ENCODE measurements at places on chromosomes 5 and 9. TPM values are rescaled to one million over a fixed set of nuclear protein-coding genes. Genes with fewer than 3 reads are reported as not detected.

SLC34A1 gene
- total RNA-seq, result not detected

TAF1L gene
- total RNA-seq, result under 0.01 TPM

NEUROG1 gene
- total RNA-seq, result not detected

DNA sequence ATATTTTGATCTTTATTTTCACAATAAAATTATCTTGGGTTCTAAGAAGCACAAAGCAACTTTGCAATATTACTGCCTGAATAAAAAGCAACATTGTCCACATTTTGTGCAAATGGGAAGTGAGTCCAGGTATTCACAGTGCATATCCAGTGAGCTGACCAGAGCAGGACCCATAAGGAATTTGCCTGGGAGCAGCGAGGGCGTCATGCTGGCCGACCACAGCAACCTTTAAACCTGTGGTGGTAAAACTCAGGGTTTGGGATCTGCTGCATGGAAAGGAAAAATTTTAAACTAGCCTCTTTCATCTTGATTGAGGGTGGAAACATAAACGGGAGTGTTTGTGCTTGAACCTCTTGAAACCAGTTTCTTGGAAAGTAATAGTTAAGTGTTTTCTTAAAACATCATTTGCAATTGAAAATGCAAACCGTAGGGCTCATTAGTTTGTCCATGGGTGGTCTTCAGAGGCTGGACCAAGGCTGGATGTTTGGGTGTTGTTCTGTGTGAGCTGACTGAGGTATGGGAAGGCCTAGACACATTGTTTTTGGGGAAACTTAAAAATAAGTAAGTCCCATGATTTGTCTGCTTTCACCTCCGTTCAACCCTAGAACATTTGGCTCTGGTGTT is 85.0 kb upstream of the ANKH start:
- DNase-seq, result no peak

- DNase-seq, result no peak
Measured at GRCh38 chr9:79384501-79384900, 187.3 kb upstream of the TLE4 start.
